ENCODE measurements at places on chromosomes 13 and 19.

DNA sequence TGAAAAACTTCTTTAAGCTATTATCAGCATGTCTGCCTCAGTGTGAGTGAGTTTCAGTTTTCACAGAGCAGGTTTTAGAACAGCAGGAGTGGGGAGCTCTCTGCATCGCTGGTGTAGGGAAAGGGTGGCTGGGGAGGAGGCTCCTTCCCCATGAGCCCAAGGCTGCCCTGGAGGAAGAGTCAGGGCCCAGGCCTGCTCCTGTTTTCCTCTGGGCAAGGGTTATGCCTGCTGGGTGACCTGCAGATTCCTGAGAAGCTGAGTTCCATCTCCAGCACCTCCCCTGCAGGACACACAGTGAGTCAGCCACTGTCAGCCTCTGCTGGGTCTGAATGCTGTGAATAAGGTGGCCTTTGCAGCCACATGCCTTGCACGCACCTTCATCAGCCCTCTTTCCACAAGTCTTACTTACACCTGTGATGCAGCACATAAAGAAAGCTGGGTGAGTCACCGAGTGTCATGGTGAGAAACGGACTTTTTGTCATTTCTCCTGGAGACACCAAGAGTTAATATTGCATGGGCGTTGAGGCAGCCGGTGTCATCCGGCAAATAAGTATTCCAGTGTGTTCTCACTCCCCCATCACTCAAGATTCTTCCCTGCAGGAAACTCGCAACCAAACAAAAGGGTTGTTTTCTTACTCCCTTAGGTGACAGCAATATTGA is 186.4 kb upstream of the KL start:
- DNase-seq, result no peak

GRCh38 chr19:56732976-56733375 is 61.4 kb upstream of the ZNF835 start:
- DNase-seq, result no peak

- DNase-seq, result no peak
These were observed 9.8 kb downstream of the PLK5 start for GRCh38 chr19:1533510-1534150.

DNA sequence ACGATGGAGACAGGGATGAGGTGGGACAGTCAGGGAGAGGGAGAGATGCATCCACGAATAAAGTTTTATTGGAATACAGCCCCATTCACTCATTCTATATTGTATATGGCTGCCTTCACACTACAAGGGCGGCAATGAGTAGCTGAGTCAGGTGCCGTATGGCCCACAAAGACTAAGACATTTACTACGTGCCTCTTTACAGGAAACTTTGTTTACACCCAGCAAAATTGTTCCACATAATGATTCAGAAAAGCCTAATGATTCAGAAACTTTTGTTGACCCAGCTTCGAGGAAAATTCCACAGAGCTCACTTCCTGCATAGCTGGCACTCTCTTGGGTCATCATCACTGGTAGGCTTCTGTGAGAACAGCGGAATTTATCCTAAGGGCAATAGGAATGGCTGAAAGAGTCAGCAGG is 87.3 kb upstream of the PEG3 start:
- no peak for DNase-seq

GRCh38 chr13:46903748-46904147 is 6.9 kb upstream of the HTR2A start:
- DNase-seq, result no peak

DNA sequence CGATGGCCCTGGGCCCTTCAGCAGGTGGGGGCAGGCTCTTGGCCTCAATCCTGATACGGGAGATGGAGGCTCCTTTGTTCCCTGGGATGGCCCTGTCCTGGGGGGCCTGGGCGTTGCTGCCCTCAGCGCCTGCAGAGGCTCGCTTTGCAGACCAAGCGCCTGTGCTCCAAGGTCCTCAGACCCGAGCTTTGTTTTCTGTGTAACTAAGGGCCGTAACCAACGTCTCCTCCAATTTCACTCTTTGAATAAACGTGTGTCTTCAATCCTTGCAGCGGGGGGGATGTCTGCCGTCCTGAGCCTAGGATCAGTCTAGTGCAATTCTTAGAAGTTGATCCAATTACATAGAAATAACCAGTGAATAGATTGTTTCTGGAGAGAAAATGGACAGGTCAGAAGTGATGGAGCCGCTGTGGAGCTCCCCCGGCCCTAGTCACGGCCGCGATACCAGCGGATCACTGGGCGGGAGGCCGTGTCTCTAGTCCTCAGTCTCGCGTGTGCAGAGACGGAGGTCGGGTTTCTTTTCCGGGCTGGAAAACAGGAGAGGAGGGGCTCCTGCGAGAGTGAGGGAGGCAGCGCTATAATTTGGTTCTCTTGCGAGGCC is 5.3 kb downstream of the PTBP1 start:
- no peak for DNase-seq

GRCh38 chr13:56697011-56697410 is 443.7 kb upstream of the PRR20A start:
- DNase-seq, result no peak

GRCh38 chr13:44024846-44025195 is 145.1 kb downstream of the LACC1 start:
- DNase-seq, result no peak

DNA sequence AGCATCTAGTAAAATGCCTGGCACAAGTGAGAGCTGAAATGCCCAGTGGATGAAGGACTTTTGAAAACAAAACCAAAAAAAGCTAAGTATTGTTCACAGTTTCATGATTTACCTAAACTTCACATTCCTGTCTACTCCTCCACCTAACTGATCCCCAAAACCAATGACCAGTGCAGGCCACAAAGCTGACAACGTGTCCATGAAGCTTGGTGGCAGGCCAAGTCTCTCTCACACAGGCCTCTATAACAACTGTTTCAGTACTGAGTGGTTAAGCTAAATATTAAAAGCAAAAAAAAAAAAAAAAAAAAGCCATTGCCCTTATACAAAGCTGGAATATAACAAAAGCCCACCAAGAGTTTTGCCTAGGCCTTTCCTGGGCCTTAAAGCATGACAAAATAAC is 36.4 kb downstream of the STK24 start:
- DNase-seq, result no peak

- DNase-seq, result no peak
These were observed 8.0 kb upstream of the GARRE1 start for GRCh38 chr19:34246340-34246739.

- DNase-seq, result no peak
These were observed 25.0 kb downstream of the LHFPL6 start for GRCh38 chr13:39577838-39578491.

- no peak for DNase-seq
These were observed 1156.0 kb downstream of the PCDH9 start for GRCh38 chr13:66074018-66074615.

- no peak for DNase-seq
These were observed 834.0 kb upstream of the PCDH9 start for GRCh38 chr13:68064001-68064770.

DNA sequence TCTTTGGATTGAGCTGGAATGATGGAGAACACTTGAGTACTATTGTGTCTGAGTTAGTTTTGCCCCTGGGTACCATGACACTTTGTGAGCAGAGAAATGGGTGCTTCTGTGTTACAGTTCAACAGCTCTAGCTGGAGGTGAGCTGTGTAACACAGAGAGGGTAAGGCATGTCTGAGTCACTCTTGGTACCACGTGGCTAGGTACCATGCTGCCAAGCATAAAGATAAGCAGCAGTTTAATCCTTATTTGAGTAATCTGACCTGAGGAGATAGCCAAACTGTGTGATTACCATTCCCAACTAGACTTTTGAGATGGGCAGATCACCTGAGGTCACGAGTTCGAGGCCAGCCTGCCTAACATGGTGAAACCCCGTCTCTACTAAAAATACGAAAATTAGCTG is 122.0 kb downstream of the OLFM4 start:
- no peak for DNase-seq

DNA sequence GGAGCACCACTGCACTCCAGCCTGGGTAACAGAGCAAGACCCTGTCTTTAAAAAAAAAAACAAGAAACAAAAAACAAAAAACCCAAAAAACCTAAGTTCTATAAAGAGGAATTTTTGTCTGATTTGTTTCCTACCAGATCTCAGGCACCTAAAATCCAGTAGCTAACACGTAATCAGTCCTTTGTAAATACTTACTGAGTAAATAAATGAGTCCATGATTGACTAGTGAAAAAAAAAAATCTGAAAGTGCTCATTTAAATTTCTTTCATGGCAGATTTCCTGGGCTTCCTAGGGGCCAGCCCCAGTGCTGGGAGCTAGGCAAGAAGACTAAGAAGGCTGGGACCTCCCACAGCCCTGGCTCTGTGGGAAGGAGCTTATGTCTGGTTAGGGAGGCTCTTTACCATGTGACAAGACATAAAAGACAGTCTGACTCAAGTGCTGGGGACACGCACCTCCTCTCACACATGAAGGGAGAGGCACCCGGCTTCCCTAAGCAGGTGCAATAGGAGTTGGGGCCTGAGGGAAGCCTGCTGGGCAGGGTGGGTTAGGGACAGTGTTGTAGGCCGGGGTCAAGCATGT is 22.5 kb downstream of the LIG1 start:
- DNase-seq, result no peak

DNA sequence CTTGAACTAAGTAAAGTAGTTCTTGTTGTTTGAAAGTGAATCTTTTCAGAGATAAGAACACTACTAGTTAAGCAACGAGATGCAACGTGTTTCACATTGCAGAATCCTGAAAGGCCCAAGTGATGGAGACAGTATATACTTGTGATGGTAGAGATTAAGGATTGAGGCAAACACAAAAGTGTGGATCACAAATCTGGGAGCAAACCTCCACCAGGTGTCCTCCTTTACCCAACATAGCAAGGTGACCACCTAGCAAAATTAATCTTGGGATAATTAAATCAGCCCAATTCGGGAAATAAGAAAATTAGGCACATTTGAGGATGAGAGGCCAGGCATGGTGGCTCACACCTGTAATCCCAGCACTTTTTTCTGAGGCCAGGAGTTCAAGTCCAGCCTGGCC is 563.9 kb downstream of the DACH1 start:
- DNase-seq, result no peak
